HEK293T (cell line): ENCODE measurements at places on chromosomes 13 and 19.

DNA sequence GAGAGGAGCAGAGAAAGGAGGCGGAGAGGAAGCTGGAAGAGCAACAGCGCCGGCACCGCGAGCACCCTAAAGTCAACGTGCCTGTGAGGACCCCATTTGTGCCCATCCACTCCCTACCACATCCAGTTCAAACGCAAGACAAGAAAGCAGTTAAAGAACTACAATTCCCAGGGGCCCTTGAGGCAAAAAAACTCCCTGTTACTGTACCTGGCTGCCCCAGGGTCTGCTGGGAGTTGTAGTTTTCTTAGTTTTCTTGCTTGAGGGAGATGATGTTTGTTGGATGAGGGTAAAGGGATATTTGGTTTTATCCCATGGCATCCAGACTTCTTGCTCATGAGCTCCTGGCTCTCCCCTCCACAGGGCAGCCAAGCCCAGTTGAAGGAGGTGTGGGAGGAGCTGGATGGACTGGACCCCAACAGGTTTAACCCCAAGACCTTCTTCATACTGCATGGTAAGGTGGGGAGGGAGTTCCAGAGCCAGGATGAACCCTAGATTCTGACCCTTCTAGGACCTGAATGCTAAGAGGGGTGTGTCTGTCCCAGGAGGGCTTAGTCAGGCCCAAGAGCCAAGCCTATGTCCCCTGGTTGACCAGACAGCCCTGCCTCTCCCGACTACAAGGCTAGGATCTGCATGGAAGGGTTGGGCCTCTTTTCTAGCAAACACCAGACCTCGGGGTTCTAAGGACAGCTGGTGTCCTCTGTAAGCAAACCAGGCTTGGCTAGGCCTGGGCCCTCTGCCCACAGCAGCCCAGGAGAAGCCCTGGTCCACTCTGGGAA lies 13.2 kb downstream of the NUCB1 start:
- DNase-seq = no peak

DNA sequence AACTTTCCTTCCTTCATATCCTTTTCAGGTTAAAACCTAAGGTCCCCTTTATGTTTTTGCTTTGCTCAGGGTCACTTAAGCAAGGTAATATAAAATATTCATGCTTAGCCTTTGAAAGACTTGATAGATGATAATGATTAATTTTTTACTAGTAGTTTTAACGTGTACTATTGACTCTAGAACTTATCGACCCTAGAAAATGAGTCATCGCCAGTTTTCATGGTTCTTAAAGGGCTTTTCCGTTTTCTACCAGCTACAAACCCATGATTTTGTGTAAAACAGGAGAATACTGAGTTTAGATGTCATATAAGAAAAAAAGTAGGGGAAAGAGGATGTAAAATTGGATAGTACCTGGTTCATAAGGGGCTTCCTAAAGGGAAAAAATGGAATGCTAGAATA lies 75.7 kb downstream of the DHRS12 start:
- no peak for DNase-seq

DNA sequence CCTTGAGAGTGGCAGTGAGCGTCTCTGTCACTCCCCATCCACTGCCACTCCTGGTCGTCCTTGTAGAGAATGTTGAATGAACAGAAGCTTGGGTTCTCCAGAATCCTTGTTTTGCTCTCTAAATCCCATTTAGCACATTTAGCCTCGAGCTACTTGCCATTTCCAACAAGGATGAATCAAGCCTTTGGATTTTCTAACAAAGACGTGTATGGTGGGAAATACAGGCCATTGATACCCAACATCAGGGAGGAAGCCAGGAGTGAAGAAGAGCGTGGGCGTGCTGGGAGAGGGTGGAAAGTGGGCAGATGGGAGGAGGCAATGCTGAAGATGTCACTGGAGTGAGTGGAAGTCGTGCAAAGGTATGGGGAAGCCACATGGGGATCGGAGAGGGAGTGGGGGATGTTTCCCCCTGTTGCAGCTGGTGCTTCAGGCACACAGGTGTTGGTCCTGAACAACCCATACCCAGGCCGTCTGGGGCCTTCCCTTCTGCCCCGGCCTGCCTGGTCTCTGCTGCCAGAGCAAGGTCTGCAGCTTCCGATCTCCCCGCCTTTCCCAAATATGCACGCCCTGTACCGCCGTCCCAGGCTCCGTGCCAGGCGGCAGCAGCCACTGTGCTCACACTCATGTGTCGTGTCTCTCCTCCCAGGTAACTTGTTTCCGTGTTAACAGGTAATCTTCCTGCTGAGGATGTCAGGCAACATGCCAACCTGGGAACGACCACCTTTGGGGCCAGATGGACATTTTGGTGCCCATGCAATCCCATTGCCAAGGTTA lies 48.7 kb downstream of the ZIC5 start:
- DNase-seq = no peak

DNA sequence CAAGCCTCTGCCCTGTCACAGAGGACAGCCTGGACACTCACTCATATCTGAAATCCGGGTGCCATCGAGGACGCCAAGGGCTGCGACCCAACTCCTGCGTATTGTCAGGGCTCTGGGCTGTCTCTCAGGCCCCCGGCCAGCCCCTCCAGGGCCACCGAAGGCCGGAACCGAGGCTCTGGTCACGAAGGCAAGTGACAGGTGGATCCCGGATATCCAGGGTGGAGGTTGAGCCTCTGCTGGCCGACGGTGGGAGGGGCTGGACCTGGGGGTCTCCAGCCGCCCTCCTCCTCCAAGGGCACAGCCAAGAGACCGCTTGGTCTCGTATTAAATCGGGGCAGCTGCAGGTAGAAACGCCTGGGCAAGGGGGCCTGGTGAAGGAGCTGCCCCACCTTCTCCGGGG lies 5.4 kb downstream of the RNF126 start:
- DNase-seq = no peak

DNA sequence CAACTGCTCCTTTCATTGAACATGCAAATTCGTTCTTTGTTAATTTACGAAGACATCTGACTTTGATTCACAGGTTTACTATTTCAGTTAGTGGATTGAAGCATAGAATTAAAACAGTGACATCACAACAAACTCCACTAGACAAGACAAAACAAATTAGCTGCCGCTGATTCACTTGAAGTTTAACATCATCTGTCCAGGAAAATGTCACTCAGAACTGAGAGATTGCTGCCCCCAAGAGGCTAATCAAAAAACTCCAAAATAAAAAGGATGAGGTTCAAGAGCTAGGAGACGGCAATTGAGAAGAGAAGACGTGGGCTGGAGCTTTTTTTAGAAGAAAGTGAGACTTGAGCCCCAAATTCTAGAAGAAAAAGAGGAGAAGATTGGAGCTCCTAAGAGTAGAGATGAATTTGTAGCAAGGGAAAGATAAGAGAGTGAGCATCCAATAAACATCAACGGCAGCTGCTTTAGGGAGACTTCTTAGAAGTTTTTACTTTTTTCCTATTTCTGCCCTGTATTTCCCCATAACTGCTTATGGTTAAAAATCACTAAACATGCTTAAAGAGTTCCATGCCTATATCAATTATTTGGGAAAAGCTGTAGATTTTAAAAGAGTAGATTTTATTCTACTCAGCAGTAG lies 40.8 kb upstream of the TPP2 start:
- peak; percentile 11 for DNase-seq

DNA sequence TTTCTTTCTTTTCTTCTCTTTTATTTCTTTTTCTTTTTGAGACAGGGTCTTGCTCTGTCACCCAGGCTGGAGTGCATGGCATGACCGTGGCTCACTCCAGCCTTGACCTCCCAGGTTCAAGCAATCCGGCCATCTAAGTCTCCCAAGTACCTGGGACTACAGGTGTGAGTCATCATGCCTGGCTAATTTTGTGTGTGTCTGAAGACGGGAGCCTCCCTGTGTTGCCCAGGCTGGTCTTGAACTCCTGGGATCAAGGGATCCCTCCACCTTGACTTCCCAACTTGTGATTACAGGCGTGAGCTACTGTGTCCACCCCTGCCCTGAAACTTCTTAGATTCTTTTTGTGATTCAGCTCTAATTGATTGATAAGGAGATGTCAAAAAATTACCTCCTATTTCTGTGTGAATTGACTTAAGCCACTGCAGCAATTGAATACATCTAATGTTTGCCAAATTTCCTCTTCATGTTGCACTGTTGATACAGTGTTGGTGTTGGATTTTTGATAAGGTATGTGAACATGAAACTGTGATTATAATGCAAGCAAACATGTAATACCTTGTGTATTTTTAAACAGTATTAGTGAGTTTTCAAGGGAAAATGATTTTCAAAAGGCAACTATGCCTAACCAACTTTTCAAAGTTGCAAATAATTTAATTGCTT lies 22.6 kb downstream of the KLF5 start:
- no peak for DNase-seq

DNA sequence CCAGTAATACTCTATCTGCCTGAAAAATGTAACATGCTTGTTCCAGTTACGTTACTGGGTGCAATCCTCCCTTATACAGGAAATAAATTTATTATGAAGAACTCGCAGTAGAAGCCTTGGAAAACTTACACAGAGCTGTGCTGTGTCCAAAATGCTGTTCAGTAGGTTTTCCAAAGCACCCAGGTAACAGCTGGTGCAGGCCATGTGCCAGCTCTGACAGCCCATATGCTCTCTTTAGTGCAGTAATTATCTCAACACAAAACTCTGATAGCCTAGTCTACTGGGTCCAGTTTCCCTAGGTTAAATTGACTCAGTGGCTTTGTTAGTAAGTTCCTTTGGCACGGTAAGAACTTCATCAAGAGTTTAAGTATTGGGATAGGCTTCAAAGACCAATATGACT lies 120.7 kb upstream of the OBI1 start:
- DNase-seq = no peak

DNA sequence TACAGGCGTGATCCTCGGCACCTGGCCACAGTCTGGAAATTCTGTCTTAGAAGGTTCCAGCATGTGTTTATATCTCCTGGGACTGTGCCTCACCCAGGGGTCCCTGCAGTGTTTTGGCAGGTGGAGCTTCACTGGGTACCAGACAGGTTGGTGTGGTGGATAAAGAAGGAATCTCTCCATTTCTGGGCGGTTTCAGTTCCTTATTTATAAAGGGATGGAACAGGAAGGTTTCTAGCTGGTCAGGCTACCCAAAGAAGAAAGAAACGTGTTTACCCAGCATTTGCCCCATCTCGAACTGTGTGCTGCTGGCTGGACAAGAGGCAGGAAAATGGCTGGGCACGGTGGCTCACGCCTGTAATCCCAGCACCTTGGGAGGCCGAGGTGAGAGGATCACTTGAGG lies 9.8 kb downstream of the PNPLA6 start:
- no peak for DNase-seq

- no peak for DNase-seq
Observed at GRCh38 chr19:35208121-35208520, 20.4 kb downstream of the FAM187B start.

GRCh38 chr19:33403973-33404304 lies 30.4 kb downstream of the CEBPG start:
- DNase-seq = no peak

DNA sequence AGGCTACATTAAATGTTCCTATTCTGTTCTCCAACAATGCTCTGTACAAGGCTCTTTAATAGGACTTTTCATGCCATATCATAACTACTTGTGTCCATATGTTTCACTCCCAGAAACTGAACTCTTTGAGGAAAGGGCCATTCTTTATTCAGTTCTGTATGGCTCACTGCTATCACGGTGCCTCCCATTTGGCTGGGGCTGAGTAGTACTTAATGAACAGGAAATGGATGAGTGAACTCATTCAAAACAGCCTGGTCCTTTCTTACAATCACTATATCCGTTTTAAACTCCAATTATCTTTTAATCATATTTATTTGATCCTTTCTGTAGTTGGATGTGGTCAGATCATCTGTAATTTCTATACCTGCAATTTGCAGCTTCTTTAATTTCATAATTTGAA lies 410.6 kb downstream of the TBC1D4 start:
- no peak for DNase-seq

GRCh38 chr13:106213028-106213757 lies 322.3 kb downstream of the EFNB2 start:
- no peak for DNase-seq

DNA sequence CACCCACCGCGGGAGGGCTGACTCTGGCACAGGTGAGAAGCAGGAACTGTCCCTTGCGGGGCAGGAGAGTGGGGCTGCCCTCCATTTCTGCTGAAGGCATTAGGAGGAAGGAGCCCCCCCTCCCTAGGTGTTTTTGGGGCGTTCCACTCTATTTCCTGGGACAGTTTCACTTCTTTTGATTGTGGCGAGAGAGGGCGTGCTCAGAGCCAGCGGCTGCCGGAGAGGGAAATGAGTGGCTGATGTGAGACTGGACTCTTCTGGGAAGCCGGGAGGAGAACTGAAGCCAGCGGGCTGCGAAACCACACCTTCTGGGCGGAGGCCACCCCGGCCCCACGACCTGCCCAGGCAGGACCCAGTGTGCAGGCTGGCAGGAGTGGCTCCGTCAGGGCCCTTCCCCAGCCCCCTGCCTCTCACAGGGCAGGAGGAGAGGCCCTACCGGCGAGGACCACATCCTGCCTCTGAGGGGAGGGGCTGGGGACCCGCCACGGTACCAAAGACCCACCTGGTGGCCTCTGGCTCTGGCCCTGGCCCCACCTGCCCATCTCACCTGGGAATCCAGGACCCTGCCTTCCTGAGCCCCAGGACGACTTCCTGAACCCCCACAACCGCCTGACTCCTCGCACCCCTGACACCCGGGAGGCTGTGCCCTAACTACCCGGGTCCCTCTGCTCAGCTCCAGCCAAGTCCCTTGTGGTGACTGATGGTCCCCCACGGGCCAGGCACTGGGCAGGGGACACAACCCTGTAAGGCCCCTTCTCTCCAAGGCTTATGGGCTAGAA lies 25.9 kb downstream of the MPND start:
- DNase-seq = no peak

GRCh38 chr13:68927387-68928026 lies 1180.1 kb upstream of the ATXN8OS start:
- DNase-seq = peak; percentile 58

- DNase-seq = peak; percentile 30
Observed at GRCh38 chr13:110869805-110870706, 44.8 kb downstream of the ANKRD10 start.

DNA sequence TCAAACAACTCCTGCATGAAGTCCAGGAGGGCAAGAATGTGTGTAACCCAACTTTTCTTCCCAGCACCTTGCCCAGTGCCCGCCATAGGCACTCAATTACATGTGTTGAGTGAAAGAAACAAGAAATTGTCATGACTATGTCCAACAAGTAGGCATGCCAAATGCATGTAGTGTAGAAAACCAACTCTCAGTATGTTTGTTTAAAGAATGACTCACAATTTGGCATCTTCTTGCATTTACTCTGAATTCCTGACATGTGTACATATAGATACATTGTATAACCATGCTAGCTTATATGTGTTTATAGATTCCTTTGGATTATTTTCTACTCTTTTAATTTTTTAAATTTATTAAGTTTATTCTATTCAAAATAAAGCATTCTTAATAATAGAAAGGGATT lies 305.0 kb downstream of the EFNB2 start:
- no peak for DNase-seq

DNA sequence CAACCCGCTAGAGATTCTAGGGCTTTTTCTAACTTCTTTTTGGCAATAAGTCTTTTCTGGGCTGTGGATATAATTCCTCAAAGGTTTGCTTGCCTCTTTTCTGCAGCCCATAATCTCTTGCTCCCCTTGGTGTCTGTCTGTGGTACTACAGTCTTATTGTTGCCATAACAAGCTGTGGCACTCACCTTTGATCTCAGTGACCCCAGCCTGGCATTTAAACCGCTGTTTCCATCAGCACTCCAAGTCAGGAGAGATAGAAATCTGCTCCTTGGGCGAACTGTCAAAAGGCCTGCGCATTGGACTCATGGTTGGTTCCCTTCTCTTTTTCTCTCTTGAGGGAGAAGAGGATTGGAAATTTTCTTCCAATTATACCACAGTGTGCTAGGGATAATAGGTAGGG lies 14.5 kb upstream of the MPHOSPH8 start:
- DNase-seq = peak; percentile 33
